ENCODE measurements at places on chromosomes 3 and 15.
A peak's percentile ranks its signal among the peaks of the same experiment; 100 is the strongest.

- no peak for DNase-seq
Observed at GRCh38 chr15:42691308-42691707, 45.6 kb downstream of the CDAN1 start.

DNA sequence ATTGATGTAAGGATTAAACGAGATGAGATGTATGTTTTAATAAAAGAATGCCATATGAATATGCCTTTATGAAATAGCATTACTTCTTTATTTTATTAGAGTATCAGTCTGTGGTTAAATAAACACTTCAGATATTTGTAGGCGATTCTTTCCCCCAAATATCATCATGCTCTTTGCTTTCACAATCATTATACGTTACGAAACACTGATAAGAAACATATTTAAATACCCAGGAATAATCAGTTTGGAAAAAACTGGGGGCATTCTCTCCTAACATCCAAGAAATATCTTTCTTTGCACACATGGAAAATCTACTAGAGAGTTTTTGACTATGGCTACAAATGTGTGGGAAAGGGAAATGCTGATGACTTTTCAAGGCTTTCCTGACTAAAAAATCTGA lies 4.4 kb upstream of the PLAAT1 start:
- no peak for DNase-seq

- no peak for DNase-seq
Observed at GRCh38 chr3:14147617-14148016, 22.8 kb downstream of the TMEM43 start.

DNA sequence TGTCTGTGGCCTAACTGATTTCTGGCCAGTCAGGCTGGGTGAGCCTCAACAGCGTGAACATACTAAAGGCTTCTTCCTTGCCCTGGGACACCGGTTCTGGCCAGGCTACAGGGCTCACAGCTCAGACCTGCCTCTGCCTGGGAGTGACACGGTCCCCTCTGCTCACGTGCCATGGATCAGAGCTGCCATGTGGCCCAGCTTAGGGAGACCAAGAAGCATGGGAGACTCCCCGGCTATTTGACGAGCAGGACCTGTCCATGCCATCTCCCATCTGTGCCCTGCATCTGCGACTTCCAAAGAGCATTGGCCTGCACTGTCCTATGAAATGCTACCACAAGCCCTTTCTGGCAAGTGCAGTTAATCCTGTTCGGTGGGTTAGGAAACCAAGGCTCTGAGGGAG lies 57.4 kb downstream of the APBA2 start:
- DNase-seq = no peak

DNA sequence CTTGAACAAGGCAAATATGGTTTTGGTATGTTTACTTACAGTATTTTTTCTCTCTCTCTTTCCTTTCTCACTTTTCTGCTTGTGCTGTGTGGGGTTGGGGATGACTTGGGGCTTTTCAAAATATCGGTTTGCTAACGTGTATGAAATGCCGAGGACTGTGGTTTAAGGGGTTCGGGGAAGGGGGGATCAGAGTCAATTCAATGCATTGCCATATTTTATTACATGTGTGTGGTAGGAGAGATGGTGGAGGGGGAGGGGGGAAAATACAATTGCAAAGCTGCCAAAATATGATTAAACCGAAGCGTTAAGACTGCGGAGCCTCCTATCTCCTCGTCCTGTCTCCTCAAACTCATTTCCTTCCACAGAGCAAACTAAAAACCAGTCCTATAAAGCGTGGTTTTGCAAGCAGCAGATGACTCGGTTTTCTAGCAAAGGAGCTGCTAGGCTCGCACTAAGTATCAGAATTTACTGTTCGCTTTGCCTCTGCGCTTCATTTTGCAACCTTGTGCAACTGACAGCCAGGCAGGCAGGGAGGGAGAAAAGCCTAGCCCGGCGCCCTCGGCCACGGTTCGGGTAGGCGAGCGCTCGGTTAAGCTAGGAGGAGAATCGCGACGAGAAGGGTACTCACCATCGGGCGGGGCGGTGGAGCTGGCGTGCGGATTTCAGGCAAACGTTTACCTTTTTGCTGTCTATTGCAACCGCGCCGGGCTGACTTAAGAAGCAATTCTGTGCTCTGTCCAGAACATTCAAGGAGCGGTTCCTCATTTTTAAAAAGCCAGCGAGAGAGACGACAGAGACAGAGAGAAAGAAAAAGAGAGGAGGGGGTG lies 4.0 kb upstream of the NR2F2 start:
- DNase-seq = no peak

- no peak for DNase-seq
Observed at GRCh38 chr3:18526667-18527066, 101.5 kb upstream of the SATB1 start.

GRCh38 chr3:133448478-133449122 lies 48.7 kb downstream of the BFSP2 start:
- no peak for DNase-seq

GRCh38 chr15:37105889-37106288 lies 5.5 kb upstream of the MEIS2 start:
- DNase-seq = no peak

GRCh38 chr15:57041416-57041815 lies 123.0 kb downstream of the TCF12 start:
- no peak for DNase-seq

DNA sequence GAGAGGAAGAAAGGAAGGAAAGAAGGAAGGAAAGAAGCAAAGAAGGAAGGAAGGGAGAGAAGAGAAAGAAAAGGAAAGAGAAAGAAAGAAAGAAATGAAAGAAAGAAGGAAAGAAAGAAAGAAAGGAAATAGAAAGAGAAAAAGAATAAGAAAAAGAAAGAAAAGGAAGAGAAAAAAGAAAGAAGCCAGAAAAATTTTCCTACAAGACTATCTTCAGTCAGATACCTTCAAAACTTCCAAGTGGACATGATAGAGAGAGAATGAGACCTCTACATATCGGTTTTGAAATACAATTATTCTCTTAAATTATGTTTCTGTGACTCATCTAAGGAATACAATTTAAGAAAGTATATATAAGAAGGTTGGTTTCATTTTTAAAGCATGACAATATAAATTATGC lies 1369.0 kb downstream of the ZPLD1 start:
- no peak for DNase-seq

DNA sequence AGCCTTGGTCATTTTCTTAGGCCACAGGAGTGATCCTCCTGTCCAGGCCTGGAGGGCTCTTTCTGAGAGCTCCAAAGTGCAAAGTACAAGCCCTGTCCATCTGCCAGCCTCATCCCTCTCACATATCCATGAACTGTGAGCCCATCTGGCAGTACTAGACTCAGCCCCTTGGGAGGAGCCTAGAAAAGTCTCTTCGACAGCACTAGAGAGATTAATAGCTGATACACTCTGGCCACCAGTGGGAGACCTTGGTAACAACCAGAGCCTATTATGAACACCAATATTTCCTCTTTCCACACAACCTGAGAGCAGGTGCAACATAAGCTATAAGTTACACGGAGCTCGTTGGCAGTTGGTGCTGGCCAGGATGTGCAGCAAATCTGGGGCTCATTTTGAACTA lies 59.5 kb upstream of the DCLK3 start:
- DNase-seq = no peak

- DNase-seq = no peak
Observed at GRCh38 chr3:100455841-100456550, 36.4 kb upstream of the TMEM45A start.

GRCh38 chr3:4940985-4941384 lies 38.3 kb upstream of the BHLHE40 start:
- DNase-seq = no peak

- peak; percentile 84 for DNase-seq
Observed at GRCh38 chr15:70200511-70201424, 103.1 kb upstream of the TLE3 start.

- no peak for DNase-seq
Observed at GRCh38 chr3:118955914-118956556, 78.6 kb downstream of the IGSF11 start.

GRCh38 chr3:78926523-78926922 lies 841.3 kb downstream of the ROBO1 start:
- DNase-seq = no peak

GRCh38 chr15:69976366-69976994 lies 121.2 kb downstream of the TLE3 start:
- no peak for DNase-seq

DNA sequence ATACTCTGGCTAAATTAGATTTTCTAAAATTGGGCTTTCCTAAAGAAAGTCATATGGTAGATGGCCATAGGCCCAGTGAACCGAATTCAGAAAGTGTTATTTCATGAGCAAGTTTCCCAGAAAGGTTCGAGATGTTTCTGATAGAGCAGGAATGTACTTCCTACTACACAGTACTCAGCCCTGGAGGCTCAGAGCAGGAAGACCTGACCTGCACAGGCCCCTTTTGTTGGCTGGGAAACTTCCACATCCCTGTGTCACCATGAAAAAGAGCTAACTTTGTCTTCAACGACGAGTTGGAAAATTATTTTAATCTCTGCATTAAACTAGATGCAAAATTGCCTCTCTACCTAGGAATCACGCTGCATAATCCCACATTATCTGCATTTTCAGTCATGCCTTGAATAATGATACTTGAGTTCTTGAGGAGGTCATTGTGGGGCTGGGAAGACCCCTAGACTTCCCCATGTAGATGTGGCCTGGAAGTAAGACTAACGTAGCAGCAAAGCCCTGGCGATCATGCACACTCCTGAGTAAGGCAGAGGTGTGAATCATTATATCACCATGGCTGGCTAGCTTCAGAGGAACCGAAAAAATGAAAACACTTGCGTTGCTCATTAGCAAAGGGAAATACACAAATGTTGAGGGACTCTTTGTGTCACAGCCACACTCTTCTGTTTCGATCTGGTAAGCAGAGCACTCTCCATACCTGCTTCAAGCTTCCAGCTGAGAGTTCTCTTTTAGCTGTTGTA lies 47.1 kb downstream of the CMTM7 start:
- no peak for DNase-seq

DNA sequence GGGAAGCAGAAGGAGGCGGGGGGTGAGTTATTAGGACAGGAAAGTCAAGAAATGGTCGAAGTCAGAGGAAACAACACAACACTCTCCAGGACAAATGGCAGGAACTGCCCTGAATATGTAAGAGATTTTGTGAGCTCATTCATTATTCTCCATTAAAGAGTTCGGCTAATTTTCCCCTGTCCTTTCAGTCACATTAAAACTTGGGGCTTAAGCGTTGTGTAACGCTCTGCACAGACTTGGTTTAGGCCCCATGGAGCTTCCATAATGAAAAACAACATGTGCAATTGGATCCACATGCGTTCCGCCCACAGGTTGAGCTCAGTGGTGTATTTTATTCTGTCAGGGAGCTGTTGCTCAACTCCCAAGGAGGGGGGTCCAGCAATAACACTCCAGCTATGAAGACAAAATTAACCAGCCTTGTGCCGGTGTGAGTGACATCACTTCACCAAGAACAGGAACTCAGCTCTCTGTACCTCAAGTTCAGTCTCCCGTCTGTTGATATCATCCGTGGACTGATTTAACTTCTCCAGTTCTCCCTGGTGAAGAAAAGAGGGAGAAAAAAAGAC lies 2.3 kb downstream of the SH3BP5 start:
- no peak for DNase-seq

GRCh38 chr3:76509179-76509830 lies 530.6 kb upstream of the ROBO2 start:
- no peak for DNase-seq

DNA sequence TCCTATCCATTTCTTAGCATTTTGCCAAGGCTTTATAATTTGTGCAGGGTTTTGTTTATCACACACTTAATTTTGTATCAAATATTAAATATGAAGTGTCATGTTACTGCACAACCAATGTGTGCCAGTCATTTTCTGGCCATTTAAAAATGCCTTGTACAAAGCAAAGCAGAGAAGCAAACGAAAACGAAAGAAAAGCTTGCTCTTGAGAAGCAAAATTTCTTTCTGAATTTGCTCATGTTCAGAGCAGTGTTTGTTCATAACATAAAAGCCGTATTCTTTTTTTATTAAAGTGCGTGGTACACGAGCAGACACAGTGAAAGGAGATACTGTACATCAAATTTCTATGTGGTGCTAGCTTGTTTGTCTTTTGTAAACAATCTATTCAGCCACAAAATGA lies 792.6 kb downstream of the NAALADL2 start:
- DNase-seq = no peak

DNA sequence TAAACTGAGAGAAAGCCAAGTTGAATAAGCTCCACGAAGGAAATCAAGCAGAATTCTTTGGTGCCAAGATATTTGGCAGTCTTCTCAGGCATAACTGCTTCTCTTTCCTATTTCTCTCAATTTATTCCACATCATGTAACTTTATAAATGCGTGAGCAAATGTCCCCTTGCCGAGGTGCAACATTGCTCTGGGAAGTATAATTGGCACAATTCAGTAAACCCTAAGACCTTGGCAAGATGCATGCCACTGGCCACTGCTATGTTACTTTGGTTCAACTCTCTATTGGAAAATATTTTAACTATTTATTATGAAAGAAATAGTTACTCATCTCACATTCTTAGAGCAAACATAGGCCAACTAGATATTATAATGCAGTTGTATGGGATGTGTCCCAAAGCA lies 170.2 kb downstream of the SUCNR1 start:
- no peak for DNase-seq

DNA sequence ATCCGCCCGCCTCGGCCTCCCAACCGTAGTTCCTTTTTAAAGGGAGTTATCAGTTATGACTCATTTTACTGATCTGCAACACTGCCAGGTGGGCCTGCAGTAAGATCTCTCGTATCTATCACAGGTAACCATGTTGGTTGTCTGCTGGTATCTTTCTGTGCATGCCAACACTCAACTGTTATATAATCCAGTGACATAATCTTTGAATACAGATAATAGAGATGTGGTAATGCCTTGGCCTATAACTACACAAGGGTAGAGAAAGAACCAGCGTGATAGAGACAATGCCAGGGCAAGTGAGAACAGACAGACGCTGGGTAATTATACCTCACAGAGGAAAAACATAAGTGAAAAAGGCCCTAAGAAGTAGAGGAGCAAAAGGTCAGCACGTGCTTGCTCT lies 11.0 kb upstream of the ARPP19 start:
- DNase-seq = no peak

DNA sequence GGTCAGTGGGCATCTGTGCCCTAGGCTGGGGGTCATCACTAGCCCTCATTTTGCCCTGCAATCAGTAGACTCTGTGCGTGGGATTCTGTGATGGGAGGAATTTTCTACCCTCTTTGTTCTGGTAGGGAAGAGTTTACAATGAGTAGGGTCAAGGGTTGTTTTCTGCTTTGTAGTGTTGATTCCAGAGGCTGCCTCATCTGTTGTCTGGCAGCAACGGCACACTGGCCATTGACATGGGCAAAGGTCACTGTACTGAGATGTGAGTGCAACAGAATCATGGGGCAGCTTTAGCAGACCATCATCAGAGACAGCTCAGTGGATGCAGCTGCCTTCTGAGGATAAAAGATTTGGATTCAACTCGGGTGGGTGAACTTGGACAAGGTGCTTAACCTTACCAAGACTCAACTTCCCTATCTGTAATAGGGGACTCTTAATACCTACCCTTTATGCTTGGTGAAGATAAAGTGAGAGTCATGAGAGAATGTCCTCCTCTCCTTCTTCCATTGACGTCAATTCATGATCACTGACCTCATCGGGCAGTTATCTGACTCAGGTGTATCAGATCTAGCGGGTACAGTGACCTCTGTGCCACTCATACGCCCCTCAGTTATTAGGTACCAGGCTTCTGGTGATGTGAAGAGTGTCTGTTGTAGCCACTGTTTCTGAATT lies 127.5 kb downstream of the RPLP1 start:
- DNase-seq = no peak

- DNase-seq = peak; percentile 25
Observed at GRCh38 chr15:68210821-68211655, 5.9 kb upstream of the CALML4 start.

Data from NCI-H1694 treated with DMSO at 0.1 percent for 48 hours (cell line).